GM13976 (cell line): ENCODE measurements at places on chromosomes 7 and 10.

- DNase-seq: no peak
These were observed 105.3 kb downstream of the CYTH3 start for GRCh38 chr7:6167004-6167551.

- DNase-seq: no peak
These were observed 150.1 kb upstream of the NPS start for GRCh38 chr10:127398971-127399365.

DNA sequence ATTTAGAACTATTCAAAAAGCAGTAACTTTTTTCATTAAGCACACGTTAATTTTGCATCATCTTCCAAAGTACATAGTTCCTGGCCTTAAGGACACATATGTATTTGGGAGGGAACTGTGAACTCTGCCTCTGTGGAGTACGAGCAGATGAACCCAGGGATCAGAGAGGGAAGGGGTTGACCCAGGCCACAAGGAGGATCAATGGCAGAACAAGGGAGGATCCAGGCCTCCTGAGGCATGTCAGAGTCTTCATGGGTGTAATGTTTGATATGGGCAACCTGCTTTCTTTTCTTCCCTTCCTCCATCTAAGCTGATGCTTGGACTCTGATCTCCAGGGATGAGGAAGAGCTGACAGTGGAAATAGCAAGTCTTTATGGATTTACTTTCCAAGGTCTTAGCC is 164.0 kb downstream of the SH2D4B start:
- no peak for DNase-seq

DNA sequence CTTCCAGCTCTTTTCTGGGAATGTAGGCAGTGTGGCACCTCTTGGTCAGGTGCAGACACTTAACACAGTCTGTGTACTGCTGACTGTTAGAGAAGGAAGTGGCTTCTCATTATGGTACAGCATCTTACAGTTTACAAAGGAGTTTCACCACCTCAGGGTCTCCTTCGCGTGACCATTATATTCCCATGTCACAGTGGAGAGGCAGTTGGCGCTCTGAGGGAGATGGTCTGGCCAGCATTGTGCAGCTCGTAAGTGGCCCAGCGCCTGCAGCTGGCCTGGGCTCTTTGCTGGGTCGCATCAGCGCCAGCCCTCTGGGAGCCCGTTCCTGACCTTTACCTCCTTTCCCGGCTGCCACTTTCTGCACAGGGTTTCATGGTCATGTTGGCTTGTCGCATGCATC is 15.4 kb downstream of the TSPAN15 start:
- no peak for DNase-seq

DNA sequence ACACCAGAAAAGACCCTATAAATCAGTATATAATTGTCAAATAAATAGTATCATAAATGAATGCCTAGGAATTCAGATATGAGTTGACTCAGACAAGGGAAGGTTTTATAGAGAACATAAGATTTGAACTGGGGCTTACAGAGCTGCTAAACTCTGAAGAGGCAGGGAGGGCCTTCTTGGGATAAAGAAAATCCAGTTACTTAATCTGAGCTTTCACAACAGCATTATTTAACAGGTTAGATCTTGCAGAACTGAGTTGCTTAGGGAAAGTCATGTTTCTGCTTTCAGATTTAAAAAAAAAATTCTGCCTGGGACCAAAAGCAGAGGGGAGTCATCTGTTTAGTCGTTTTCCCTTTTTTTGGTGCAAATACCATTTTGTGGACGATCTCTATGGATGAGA is 594.8 kb upstream of the FZD8 start:
- DNase-seq: no peak

DNA sequence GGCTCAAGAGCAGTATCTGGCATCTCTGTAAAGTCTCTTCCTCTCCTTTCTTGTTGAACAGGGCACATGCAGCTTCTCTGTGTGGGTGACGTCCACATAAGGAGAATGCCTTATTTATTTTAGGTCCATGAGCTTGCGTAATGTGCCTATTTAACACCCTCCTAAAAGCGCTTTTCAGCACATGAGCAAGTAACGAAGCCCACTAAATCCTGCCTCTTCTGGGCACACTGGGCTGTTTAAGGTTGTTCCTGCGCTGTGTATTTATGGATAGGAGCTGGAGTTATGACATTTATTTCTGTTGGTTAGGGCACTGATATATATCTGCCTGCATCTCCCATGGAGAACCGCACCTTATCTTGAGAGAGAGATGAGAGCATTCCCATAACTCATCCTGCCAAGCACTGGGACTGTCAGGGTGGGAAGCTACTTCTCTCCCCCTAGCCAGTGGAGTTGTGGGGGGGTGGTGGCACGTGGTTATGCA is 76.1 kb downstream of the LRRC4 start:
- no peak for DNase-seq

DNA sequence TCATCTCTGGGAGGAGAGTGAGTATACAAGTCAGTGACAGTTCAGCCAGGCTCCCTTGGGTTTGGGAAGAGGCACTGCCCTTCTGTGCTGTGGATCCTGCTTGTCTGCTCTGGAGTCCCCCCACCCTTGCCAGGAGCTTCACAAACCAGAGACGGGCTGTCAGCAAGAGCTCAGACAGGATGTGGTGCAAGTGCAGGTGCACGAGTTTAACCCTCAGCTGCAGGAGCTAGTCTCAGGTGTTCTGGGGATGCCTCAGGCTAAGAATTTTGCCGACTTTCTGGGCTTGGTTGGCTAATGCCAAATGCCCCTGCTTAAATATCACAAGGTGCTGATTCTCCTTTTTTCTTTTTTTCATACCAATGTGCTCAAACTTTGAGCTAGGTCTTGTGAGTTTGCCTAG is 22.3 kb downstream of the ZNF783 start:
- DNase-seq: no peak

GRCh38 chr10:1448252-1448930 is 288.9 kb downstream of the ADARB2 start:
- no peak for DNase-seq

GRCh38 chr7:48962821-48963505 is 38.6 kb downstream of the CDC14C start:
- DNase-seq: no peak

DNA sequence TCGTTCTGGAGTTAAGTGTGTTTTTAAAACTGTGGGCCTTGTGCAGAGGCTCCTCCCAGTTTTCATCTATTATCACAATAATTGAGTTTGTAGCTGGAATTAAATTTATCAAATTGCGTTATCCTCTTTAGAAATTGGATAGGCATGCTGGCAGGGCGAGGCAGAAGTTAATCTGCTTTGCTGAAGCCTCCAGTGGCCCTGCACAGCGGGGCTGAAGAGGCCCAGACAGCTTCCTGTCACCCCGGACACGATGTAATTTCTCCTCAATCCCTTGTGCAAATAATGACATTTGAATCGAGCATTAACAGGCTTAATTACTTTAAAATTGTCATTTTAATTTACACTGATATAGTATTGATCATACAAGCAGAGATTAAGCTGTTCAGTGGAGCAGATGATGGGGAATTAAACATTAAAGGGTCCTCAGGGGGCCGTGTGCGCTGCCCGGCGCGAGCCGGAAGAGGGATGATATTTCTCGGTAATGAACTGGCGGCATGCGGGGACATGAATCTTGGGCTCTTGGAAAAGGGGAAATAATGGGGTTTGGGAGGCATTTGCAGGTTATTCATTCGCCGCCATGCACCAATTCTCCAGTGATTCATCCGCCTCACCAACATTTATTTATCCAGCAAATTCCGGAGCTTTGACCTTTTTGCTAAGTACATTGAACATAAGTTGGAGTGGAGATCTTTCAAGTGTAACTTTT is 118.5 kb downstream of the NKX6-2 start:
- no peak for DNase-seq

DNA sequence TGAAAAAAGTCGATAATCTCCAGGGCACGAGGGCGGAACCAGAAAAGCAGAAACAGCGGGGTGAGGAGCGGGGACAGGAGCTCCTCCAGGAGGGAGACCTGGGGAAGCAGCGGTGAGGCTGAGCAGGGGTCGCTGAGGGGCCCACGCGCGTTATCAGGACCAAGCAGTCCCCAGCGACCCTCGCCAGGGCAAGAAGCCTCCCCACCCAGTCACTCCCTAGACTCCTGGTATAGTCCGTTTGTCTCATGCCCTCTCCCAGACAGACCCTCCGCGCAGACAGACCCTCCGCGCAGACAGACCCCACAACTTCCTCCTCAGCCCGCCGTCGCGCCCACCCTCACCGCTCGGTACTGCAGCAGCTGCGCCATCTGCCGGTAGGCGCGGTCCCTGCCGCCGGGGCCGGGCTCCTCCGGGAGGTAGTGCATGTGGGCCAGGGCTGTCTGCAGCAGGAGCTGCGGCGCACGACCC is 6.3 kb downstream of the ATG9B start:
- DNase-seq: peak; percentile 86

- no peak for DNase-seq
These were observed 117.4 kb downstream of the CABCOCO1 start for GRCh38 chr10:61779950-61780659.

DNA sequence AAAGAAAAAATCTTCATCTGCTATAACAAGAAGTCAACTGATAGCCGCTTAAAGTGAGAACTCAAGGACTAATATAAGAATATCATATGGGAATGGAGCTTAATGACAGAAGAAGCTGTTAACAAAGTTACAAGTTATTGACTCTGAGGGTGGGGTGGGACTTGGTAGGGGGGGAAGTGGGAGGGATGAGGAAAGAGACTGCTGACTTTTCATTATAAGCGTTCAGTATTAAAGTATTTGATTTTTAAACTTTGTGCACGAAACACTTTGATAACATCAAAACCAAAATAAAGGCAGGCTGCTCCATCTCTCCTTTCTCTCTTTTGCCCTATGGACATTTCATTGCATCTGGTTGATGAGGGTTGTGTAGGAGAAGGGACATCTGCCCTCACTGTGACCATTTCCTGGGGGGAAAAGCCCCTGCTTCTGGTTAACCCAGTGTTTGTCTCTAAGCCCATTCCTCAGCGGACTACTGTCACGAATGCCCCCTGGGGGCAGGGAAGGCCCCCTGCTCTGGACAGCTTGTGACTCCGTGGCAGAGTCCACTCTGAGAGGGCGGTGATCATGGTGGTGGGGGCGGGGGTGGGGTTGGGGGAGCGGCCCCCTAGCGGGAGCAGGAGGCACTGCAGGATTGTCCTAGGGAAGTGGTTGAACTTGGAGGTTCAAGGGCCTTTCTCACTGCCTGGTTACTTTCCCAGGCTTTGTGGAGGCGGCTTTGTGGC is 17.4 kb downstream of the SLC13A4 start:
- DNase-seq: peak; percentile 77
